ENCODE measurements at places on chromosomes 16 and 17. TPM values are rescaled to one million over a fixed set of nuclear protein-coding genes. Genes with fewer than 3 reads are reported as not detected.

The KRT24 gene
- total RNA-seq, result not detected

The BAIAP2 gene
- total RNA-seq, result 52.6 TPM

The NOD2 gene
- 1.0 TPM for total RNA-seq

The GP2 gene
- total RNA-seq, result not detected

The KRT31 gene
- not detected for total RNA-seq

The KRT9 gene
- total RNA-seq, result not detected

The CYGB gene
- total RNA-seq, result 2.5 TPM

DNA sequence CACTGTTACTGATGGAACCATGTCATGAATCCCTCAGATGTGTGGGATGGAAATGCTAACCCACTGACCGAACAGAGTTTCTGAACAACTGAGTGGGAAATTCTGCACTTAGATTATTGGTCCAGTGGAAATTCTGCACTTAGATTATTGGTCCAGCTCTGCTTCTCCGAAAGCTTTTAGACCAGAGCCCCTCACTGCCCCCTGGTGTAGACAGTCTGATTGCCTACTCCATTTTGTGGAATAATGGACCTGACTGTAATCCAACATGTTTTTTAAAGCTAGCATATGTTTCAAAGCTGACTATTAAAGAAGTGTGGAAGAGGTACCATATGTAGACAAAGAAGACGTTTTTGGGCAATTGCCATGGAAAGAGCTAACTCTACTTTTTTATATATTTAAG lies 50.3 kb upstream of the TBX2 start:
- DNase-seq, result no peak

- DNase-seq, result no peak
These were observed 27.8 kb downstream of the C16orf96 start for GRCh38 chr16:4583906-4584305.

GRCh38 chr16:28069971-28070794 lies 6.7 kb upstream of the GSG1L start:
- no peak for DNase-seq

- no peak for DNase-seq
These were observed 16.4 kb upstream of the METRNL start for GRCh38 chr17:83062818-83063671.

- no peak for DNase-seq
These were observed 53.0 kb downstream of the ATP2C2 start for GRCh38 chr16:84421081-84421937.

- DNase-seq, result peak; percentile 83
These were observed 31.2 kb downstream of the NSMCE1 start for GRCh38 chr16:27237219-27238015.

- no peak for DNase-seq
These were observed 776.1 kb downstream of the KCNJ2 start for GRCh38 chr17:70945386-70945785.

DNA sequence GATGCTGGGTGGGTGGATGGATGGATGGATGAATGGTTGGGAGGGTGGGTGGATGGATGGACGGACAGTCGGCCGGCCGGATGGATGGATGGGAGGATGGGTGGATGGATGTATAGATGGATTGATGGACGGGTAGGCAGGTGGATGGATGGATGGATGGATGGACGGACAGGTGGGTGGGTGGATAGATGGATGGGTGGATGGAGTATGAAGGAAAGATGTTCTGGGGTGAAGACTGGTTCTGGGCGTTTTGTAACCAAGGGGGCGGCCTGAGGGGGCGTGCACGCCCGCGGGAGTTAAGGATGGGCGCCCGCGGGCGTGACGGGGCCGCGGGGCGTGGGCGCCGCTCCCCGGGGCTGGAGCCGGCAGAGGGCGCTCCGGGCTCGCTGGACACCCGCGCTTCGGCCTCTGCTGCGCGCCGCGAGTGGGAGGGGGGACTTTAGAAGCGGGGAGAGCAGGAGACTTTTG lies at the start of gene NECAB2:
TSS of gene NECAB2 (plus strand) at position 407 of the 468 bp plus-strand sequence. CDS start 405 bp downstream, outside the sequence.
- DNase-seq, result no peak

- no peak for DNase-seq
These were observed 71.0 kb downstream of the COPRS start for GRCh38 chr17:31787857-31788570.

DNA sequence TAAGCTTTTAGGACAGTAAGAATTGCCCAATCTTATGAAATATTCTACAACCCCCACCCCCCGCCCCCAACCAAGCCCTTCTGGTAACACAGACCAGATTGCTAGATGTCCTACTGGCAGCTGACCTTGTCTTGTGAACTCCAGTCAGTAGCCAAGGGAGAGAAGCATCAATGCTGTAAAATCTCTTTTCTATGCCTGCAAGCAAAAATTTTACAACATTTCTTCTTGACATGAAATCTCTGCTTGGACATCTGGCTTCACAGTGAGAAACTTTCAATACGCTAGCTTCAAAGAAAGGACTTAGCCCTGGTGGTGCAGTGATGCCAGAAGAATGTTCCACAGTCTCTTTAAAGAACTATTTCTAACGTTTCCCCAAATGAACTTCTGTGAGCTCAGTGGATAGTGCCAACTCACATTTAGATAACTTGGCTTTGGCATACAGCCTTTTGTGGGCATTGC lies 169.3 kb upstream of the AXIN2 start:
- DNase-seq, result no peak

- no peak for DNase-seq
These were observed 18.3 kb upstream of the WFIKKN2 start for GRCh38 chr17:50816771-50817751.

DNA sequence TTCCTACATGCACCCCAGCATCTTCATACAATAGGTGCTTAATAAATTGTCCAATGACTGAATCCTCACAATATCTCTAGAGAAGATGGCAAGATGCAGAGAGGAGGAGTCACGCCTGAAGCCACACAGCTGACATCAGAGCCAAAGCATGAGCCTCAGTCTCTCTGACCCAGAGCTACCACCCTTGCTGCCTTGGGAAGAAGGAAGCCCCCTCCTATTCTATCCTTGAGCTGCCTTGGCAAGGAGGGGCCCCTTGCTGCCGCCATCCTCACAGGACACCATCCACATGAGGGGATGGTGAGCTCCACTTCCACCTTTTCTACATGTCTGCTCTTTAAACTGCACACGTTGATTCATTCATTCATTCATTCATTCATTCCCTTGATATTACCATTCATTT lies 37.0 kb upstream of the C16orf78 start:
- DNase-seq, result no peak

DNA sequence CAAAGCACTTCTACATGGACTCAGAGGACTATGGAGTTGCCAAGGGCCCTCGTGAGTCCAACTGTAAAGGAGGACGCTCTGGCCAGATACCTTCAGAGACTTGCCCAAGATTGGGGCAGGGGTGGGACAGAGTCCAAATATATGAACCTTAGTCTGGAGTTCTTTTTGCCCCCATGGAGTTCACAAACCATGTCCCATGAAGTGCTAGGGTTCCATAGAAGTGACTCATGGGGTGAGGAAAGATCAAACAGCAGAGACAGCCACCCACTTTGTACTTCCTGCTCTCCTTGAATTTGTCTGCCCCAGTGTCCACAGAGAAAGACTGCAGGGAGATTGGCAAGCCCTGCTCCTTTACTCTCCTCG lies 29.0 kb downstream of the SRL start:
- DNase-seq, result no peak

GRCh38 chr16:73064212-73064993 lies 16.5 kb upstream of the ZFHX3 start:
- peak; percentile 57 for DNase-seq

DNA sequence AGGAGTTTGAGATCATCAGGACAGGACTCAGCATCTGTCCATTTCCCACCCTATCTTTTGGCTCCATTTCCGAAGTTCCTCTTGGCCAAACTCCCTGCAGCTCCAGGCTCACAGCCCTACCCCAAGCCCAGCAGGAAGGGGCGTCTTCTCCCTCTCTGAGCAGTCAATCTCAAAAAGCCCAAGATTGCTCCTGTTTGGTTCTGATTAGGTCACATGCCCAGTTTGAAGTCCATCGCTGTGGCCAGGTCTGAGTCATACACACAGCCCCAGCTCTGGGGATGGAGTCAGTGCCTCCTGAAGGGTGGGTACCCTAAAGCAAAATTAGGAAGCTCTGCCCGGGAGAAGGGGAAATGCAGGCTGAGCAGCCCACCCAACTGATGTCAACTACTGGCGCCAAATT lies 23.9 kb downstream of the SNX20 start:
- DNase-seq, result no peak

DNA sequence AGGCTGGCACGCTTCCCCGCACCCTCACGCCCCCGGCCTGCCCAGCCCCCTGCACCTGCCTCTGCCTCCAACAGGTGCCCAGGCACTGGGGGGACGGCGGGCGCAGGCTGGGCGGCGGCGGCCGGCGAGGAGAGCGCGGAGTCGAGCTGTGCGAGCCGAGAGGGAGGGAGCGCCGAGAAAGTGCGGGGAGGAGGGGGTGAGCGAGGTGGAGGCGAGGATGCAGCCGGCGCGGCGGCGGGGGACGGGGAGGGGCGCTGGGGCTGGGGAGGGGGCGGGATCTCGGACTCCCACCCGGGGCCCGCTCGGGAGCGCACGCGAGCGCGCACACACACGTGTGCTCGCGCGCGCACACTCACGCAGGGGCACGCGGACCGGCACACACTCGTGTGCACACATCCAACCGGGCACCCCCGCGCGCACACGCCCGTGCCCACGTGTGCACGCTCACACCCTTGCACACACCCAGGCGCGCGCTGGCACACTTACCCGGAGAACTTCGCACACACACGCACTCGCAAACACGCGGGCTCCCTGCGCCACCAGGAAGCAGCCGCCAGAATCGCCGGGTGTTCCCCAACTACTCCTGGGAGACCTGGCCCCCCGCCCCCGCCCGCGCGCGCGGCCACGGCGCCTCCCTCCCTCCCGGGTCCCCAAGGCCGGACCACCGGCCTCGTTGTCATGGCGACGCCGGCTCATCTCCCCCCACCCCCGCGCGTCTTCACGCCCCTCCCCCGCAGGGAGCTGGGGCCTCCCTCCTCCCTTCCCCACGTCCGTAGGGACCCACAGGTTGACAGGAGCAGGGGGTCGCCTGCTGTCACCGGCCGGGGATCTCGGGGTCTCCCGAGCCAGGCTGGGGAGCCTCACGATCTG lies at the start of gene DOC2A:
TSS of gene DOC2A (minus strand) at position 184 of the 870 bp plus-strand sequence. CDS start 805 bp downstream, outside the sequence.
- DNase-seq, result no peak

DNA sequence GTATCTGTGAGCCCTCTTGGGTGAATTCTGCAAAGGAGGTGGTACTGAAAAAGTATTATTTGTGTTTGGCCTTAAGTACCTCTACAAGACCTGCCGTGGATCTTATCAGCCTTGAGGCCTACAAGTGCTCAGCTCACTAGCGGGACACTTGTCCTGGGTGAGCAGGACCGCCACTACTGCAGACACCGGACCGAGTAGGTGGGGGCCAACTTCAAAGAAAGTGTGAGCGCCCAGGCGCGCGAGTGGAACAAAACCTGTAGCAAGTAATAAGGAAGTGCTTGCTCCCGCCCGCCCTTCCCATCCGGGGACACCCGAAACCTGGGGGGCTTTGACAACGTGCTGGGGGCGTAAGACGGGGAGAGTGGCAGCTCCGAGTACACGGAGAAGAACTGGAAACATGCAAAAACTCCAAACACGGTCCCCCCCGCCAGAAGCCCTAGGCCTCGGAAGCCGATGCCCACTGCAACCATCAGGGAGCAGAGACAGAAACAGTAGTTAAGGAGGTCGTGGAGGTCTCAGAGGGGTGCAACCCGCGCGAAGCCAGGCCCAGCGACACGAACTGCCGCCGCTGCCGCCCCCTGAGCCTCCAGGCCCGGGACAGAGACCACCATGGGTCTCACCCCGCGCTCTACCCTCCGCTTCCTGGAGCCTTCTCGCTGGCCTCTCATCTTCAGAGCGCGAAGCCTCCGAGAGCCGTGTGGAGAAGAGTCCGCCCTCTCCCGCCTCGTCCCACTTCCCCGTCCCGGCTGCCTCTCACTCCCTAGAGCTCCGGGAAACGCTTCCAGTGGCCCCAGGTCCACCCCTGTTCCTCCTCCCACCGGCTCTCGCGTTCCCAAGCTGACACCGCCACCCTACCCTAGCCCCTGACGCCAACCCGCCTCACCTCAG lies 537 bp downstream of the CNOT1 start:
- DNase-seq, result peak; percentile 39

DNA sequence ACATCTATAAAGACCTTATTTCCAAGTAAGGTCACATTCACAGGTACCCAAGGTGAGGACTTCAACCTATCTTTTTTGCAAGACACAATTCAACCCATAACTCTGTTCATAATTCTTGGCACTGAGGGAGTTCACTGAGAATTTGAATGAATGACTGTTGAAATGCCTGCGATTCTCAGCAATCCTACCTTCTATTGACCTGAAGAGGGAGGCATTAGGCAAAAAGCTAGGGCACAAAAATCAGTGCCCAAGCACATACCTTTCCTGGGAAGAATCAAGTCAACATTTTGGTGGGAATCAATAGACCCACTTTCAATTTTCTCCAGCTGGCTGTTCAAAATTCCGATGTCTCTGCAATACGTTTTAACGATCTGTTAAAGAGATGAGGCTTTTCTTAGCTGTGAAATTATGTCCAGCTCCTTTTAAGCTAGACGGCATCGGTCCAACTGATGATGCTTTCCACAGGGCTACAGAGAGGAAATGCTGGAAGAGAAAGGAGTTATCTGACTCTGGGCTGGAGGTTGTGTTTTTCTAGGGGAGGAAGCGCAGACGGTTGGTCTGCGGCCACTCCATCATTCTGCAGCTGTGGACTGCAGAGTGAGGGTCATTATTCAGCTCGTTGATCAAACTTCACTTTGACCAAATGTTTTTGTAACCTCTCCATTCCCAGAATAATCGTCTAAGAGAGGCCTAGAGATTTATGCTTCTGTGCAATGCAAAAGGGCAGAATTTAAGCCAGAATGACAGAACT lies 25.2 kb downstream of the BCO1 start:
- peak; percentile 18 for DNase-seq

- DNase-seq, result no peak
These were observed 116.5 kb downstream of the ADCY9 start for GRCh38 chr16:3999479-4000325.

DNA sequence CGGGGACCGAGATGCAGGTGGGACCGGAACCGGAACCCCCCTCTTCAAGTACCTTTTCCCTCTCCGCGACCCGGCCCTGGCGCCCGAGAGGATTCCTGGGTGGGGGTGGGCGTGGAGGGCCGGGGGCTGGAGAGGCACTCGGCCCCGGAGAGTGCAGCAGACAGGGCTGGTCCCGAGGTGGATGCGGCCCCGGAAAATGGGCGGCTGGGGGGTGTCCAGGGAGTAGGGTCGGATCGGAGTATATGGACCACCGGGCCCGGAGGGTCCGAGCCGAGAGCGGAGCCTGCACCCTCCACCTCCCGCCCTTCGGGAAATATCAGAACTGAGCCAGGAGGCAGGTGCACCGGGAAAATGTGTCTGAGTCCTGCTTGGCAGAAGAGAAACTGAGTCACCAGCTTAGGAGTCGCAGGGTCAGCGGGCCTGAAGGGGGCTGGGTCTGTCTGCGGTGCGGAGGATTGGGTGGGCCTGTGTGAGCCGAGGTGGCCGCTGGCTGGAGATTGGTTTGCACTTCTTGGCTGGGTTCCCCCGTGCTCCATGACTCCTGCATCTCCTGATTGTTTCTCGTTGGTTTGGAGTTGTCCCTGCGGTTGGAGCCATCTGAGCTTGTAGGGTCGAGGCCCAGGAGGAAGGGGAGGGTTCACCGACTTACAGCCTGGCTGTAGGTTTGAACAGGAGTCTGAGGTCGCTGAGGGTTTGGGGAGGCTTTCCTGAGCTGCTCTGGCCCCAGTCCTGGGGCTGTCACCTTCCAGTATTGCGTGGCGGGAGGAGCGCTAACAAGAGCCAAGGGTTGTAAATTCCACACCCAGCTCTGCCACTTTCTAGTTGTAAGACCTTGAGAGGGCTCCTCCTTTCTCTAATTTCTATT lies 518 bp downstream of the SH2B1 start:
- peak; percentile 51 for DNase-seq

GRCh38 chr16:50478075-50478772 lies 70.0 kb upstream of the NKD1 start:
- no peak for DNase-seq
